Activated CD4-positive, CD25-positive, alpha-beta regulatory T cell (primary cell): ENCODE measurements at places on chromosomes 6 and 20.

- no peak for DNase-seq
Observed at GRCh38 chr20:32537657-32538525, 47.2 kb downstream of the NOL4L start.

DNA sequence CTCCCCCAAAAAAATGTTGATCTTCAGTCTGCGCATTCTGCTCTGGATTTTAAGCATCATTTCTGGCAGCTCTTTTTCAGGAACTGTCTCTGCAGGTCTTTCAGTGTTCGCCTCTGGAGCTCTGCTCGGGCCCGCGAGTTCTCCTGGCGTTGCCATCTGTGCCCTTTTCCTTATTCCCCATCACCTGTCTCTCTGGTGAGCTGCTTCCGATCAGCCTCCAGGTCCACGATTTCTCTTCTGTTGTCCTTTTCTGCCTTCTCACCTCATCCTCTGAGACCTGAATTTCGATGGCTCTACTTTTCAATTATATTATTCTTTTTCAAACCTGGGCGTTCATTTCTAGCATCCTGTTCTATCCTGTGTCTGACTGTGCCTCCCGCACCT is 590 bp upstream of the MAP1LC3A start:
- no peak for DNase-seq

- DNase-seq = no peak
Observed at GRCh38 chr6:67252663-67253062, 1382.4 kb upstream of the ADGRB3 start.

DNA sequence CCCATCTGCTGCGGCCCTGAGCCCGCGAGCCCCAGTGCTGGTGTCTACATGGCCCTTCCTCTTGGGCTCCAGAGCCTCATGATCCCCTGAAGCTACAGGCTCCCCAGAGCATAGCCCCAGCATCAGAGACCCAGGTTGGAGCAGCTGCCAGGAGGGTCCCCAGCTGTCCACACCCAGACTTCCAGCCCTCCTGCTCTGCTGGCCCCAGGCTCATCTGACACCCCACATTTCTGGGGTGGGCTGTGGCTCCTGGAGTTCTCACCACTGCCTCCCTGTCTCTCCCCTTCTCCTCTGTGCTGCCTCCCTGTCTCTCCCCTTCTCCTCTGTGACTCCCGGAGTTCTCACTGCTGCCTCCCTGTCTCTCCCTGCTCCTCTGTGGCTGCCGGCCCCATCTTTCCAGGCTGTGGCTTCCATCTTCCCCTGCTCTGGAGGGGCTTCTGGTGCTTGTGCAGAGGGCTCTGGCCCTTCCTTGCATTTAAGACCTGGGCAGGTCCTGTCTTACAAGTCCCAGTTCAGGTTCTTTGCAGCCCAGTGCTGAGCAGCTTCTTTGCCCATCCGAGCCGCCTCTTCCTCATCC is 108.1 kb downstream of the ERMARD start:
- DNase-seq = no peak

DNA sequence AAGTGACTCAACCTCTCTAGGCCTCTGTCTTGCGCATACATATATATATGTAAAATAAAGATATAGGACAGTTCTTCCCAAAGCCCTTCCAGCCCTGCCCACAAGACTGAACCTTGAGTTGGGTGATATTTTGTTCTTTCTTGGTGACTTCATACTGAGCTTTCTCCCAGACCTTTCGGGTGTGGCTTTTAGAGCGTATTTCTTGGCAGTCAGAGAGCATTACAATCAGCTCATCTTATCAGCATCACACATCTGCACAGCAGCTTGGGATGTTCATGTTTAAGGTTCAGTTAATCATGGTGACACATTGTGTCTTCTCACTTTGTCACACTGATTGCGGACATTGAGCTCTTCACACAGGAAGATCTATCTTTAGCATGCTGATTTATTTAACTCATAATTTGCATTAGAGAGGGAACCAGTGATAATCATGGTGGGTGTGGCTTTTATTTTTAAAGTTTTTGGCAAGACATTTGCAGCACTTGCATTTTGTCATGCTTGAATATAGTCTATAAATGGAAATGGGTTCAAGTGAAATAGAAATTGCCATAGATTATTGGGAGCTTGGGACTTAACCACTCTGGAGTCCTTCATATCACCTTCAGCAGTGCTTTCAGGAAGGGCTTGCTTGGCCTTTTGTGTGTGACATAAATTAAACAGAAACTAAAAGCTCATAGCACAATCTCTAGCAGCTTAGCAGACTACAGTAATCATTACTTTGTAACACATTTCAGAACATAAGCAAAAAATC is 8.3 kb downstream of the KIF3B start:
- DNase-seq = no peak

- no peak for DNase-seq
Observed at GRCh38 chr20:19768325-19768842, 10.3 kb downstream of the RIN2 start.

- no peak for DNase-seq
Observed at GRCh38 chr6:17361013-17361412, 32.4 kb upstream of the CAP2 start.

DNA sequence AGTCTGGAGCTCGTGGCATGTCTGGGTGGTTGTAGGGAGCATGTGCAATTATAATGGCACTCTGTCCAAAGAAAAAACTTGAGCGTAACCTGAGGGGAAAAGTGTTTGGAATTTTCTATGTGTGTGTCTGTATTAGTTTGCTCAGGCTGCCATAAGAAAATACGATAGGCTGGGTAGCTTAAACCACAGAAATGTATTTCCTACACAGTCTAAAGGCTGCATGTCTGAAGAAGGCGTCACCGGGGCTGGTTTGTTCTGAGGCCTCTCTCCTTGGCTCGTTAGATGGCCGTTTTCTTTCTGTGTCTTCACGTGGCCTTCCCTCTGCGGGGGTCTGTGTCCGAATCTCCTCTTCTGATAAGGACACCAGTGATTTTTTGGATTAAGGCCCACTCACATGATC is 59.0 kb downstream of the IGF2R start:
- DNase-seq = no peak
